ENCODE measurements at places on chromosomes 2 and 18. TPM values are rescaled to one million over a fixed set of nuclear protein-coding genes. Genes with fewer than 3 reads are reported as not detected.

The DUSP2 gene
- 1.1 TPM for total RNA-seq

The CENPO gene
- 17.8 TPM for total RNA-seq

The ZNF514 gene
- total RNA-seq = 16.3 TPM

The FOXD4L1 gene
- total RNA-seq = not detected

The ERMN gene
- not detected for total RNA-seq
